Activated CD8-positive, alpha-beta T cell treated with anti-CD3 and anti-CD28 coated beads, Interleukin-2, amount 10 ng/mL, durations not matched to agents 7 days and 5 days (primary cell): ENCODE measurements at places on chromosomes 13 and 19. TPM values are rescaled to one million over a fixed set of nuclear protein-coding genes. Genes with fewer than 3 reads are reported as not detected.

Gene POU2F2
- 16.3 TPM for total RNA-seq

Gene S1PR4
- total RNA-seq = 140 TPM

Gene PDE4C
- total RNA-seq = 0.08 TPM

Gene GTF3A
- 233 TPM for total RNA-seq

Gene C19orf73
- total RNA-seq = 1.0 TPM

Gene TUBGCP3
- total RNA-seq = 57.4 TPM

Gene OLFM4
- not detected for total RNA-seq

Gene ZNF284
- total RNA-seq = 2.2 TPM

Gene DPP9
- total RNA-seq = 99.2 TPM

Gene C1QTNF9
- total RNA-seq = not detected

Gene AZU1
- not detected for total RNA-seq

Gene PRKCG
- not detected for total RNA-seq

Gene REX1BD
- total RNA-seq = 91.5 TPM

Gene GZMM
- total RNA-seq = 87.3 TPM

Gene LIM2
- not detected for total RNA-seq

DNA sequence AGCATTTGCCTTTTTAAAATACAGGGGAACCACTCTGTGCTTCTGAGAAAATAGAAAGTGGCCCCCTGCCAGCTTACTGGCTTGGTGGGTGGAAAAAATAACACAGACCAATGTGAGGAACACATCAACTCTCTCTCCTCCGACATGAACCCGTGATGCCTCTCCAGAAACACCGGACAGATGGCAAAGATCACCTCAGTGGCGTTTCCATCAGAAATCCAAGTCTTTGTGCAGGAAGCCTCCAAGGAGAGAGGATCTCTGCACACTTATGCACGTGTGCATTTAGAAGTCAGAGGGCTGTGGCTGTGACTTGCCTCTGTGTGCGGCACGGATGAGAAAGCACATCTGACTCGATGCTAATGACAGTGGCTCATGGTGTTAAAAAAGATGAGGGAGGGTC is 112.3 kb upstream of the KLF12 start:
- no peak overlapping the region for H3K4me3 ChIP-seq
- DNase-seq = no peak
- peaks cover 36% of the 10 kb centered on the region for H3K36me3 ChIP-seq
- no peaks in the 10 kb centered on the region for H3K27me3 ChIP-seq
- H3K27ac ChIP-seq = peak overlapping the region; percentile 46
- peaks cover 73% of the 10 kb centered on the region for H3K4me1 ChIP-seq

GRCh38 chr13:74154981-74155380 is 20.8 kb upstream of the KLF12 start:
- no peak overlapping the region for H3K4me3 ChIP-seq
- H3K36me3 ChIP-seq = no peaks in the 10 kb centered on the region
- H3K4me1 ChIP-seq = no peaks in the 10 kb centered on the region

GRCh38 chr19:53088091-53088490 is 15.1 kb downstream of the ZNF160 start:
- peaks cover 91% of the 10 kb centered on the region for H3K36me3 ChIP-seq
- H3K27ac ChIP-seq = no peak overlapping the region

GRCh38 chr13:114286808-114287207 is 5.4 kb downstream of the UPF3A start:
- H3K4me1 ChIP-seq = peaks cover 27% of the 10 kb centered on the region
- no peak overlapping the region for H3K4me3 ChIP-seq
- peak overlapping the region; percentile 6 for H3K27ac ChIP-seq
- DNase-seq = no peak
- no peaks in the 10 kb centered on the region for H3K27me3 ChIP-seq

DNA sequence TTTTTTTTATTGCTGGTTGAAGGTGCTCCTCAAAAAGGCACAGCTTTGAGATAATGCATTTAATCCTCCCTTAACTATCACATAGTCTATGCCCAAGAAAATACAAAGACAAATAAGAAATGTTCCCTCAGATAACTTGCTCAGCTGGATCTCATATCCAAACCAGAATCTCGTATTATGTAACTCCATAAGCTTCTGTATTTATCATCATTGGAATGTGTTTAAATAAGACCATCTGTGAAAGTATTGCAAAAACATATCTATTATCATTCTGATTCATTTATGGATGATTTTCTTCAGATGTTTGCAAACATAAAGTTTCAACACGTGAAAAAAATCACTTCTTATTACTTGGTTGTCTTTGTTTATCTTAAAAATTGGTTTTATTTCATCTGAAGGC is 190.9 kb downstream of the IRS2 start:
- no peak for DNase-seq
- peaks cover 13% of the 10 kb centered on the region for H3K27me3 ChIP-seq
- H3K27ac ChIP-seq = no peak overlapping the region
- no peaks in the 10 kb centered on the region for H3K4me1 ChIP-seq
- no peak overlapping the region for H3K4me3 ChIP-seq
- no peaks in the 10 kb centered on the region for H3K36me3 ChIP-seq

- peak overlapping the region; percentile 49 for H3K27ac ChIP-seq
- peaks cover 52% of the 10 kb centered on the region for H3K36me3 ChIP-seq
- H3K4me1 ChIP-seq = peaks cover 19% of the 10 kb centered on the region
- no peak overlapping the region for H3K4me3 ChIP-seq
Measured at GRCh38 chr19:6260912-6261650, 18.7 kb downstream of the MLLT1 start.

GRCh38 chr13:110652764-110653163 is 37.4 kb downstream of the NAXD start:
- peaks cover 31% of the 10 kb centered on the region for H3K36me3 ChIP-seq
- no peak for DNase-seq
- no peak overlapping the region for H3K4me3 ChIP-seq

DNA sequence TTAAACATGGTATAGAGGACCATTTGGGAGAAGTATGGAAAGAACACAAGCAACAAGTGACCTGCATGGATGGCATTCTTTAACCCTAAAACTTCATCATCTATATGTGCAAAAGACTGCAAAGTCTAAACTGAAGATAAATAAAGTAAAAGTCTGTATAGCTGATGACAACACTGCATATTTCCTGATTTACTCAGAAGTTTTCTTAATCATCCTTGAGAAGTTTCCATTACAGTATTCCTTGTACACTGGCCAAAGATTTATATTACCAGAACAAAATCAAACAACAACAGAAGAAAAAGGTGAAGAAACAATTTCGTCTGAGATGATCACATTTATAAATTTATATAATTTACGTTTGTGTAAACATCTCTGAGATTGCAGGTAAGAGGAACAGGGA is 805.7 kb downstream of the PCDH9 start:
- H3K4me1 ChIP-seq = no peaks in the 10 kb centered on the region
- H3K27me3 ChIP-seq = no peaks in the 10 kb centered on the region
- H3K4me3 ChIP-seq = no peak overlapping the region
- DNase-seq = no peak
- H3K27ac ChIP-seq = no peak overlapping the region

- H3K4me1 ChIP-seq = peaks cover 12% of the 10 kb centered on the region
- H3K4me3 ChIP-seq = no peak overlapping the region
- no peaks in the 10 kb centered on the region for H3K36me3 ChIP-seq
- no peaks in the 10 kb centered on the region for H3K27me3 ChIP-seq
Measured at GRCh38 chr13:111326621-111326965, 6.2 kb downstream of the TEX29 start.

GRCh38 chr19:49773663-49774350 is 7.0 kb downstream of the AP2A1 start:
- H3K27ac ChIP-seq = no peak overlapping the region
- H3K4me3 ChIP-seq = no peak overlapping the region
- H3K36me3 ChIP-seq = peaks cover 18% of the 10 kb centered on the region
- DNase-seq = no peak

GRCh38 chr13:112670864-112671263 is 19.0 kb upstream of the ATP11A start:
- peaks cover 6% of the 10 kb centered on the region for H3K27me3 ChIP-seq
- no peak overlapping the region for H3K4me3 ChIP-seq
- peaks cover 24% of the 10 kb centered on the region for H3K4me1 ChIP-seq
- no peak overlapping the region for H3K27ac ChIP-seq

- H3K27me3 ChIP-seq = no peaks in the 10 kb centered on the region
- no peak for DNase-seq
- H3K4me3 ChIP-seq = no peak overlapping the region
- peaks cover 2% of the 10 kb centered on the region for H3K4me1 ChIP-seq
Measured at GRCh38 chr19:48819366-48819816, 8.6 kb upstream of the BCAT2 start.

DNA sequence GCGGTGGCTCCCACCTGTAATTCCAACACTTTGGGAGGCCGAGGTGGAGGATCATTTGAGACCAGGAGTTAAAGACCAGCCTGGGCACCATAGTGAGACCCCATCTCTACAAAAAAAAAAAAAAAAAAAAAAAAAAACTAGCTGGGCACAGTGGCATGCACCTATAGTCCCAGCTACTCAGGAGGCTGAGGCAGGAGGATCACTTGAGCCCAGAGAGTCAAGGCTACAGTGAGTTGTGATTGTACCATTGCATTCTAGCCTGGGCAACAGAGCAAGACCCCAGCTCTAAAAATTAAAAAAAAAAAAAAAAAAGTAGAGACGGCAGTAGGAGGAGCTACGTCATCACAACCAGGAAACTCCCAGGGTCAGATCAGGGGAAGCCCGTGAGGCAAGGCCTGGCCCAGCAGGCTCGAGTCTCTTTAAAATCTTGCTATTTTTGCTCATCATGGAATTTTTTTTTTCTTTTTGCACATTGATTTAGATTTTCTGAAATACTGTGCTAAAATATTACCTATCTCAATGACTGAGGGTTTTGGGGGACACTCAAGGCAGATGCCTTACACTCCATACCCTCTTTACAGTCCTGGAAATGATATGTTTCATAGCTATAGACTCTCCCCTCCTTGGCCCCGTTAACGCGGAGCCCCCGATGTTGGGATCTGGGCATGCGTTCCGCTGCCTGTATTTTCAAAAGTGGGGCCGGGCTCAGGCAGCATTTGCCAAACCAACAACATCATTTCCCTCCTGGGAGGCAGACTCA is 44.4 kb upstream of the USE1 start:
- no peak overlapping the region for H3K27ac ChIP-seq
- no peak for DNase-seq
- peaks cover 57% of the 10 kb centered on the region for H3K36me3 ChIP-seq
- H3K27me3 ChIP-seq = no peaks in the 10 kb centered on the region

- H3K4me1 ChIP-seq = peaks cover 58% of the 10 kb centered on the region
- H3K27ac ChIP-seq = peak overlapping the region; percentile 58
- H3K4me3 ChIP-seq = peak overlapping the region; percentile 61
Measured at GRCh38 chr19:49422407-49423070, 702 bp downstream of the PTH2 start.

DNA sequence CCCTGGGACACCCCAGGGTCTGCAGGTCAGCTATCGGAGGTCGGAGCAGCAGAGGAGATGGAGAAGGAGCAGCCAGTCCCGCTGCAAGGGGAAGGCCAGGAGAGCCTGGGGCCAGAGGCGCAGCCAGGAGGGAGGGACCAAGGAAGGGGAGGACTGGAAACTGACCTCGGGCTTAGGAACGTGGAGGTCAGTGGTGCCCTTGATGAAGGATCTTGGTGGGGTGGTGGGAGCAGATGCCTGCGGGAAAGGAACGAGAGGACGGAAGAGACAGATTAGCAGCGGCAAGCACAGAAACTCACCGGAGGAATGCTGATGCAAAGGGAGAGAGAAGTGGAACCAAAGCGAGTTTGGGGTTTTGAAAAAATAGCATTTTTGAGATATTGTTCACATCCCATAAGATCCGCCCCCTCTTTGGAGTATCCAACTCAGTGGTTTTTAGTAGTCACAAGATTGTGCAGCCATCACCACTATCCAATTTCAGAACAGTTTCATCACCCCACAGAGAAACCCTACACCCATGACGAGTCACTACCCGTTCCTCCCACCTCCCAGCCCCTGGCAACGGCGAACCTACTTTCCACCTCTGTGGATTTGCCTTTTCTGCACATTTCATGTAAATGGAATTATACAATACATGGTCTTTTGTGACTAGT is 22.1 kb downstream of the PLEKHF1 start:
- H3K4me1 ChIP-seq = peaks cover 54% of the 10 kb centered on the region
- no peaks in the 10 kb centered on the region for H3K27me3 ChIP-seq
- H3K36me3 ChIP-seq = peaks cover 7% of the 10 kb centered on the region
- no peak for DNase-seq
- no peak overlapping the region for H3K27ac ChIP-seq
- no peak overlapping the region for H3K4me3 ChIP-seq

- no peak overlapping the region for H3K27ac ChIP-seq
- H3K27me3 ChIP-seq = no peaks in the 10 kb centered on the region
- DNase-seq = no peak
Measured at GRCh38 chr13:113628291-113629270, 29.4 kb downstream of the ATP4B start.

DNA sequence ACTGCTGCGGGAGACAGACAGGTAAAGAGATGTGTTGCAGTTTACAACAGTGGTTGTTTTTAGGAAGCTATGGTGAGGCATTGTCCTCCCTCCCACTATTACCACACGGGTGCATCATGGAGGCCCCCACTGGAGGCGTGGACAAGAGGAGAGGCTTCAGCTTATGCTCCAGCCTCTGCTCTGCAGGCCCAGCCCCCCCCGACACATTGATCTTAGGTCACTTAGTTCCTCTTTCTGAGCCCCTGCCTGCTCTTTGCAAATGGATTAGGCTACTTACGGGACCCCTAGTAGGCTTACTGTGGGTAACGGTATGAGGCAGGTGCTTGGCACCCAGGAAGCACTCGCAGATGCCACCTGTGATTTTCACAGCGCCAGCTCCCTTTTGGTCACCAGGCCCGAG is 123.9 kb downstream of the SLC7A1 start:
- no peak overlapping the region for H3K4me3 ChIP-seq
- H3K27me3 ChIP-seq = peaks cover 7% of the 10 kb centered on the region
- no peaks in the 10 kb centered on the region for H3K36me3 ChIP-seq
- peaks cover 4% of the 10 kb centered on the region for H3K4me1 ChIP-seq
